ENCODE measurements at places on chromosomes 4 and X.
A peak's percentile ranks its signal among the peaks of the same experiment; 100 is the strongest.

GRCh38 chrX:124981420-124981819 is 338.3 kb upstream of the TEX13C start:
- no peaks in the 10 kb centered on the region for H3K27me3 ChIP-seq
- H3K4me1 ChIP-seq: no peaks in the 10 kb centered on the region
- no peaks in the 10 kb centered on the region for H3K36me3 ChIP-seq
- H3K27ac ChIP-seq: no peak overlapping the region
- no peak overlapping the region for H3K4me3 ChIP-seq
- no peak for DNase-seq

DNA sequence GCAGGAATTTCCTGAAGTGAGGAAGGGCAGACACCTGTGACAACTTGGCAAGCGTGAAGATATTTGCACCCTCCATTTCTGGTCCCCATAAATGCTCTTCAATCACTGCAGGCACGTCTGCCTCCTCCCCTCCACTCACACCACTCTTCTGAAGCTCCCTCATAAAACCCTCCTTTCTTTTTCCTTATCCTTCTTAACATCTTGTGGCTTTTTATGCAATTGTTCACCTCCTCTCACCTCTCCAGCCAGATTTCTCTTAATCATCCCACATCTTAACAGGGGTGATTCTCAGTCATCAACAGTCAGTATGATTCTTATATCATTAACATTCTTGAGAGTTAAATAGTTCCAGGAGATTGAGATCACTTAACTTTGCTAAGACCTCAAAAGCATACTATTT is 277.4 kb downstream of the SPRY1 start:
- H3K27ac ChIP-seq: no peak overlapping the region
- H3K4me3 ChIP-seq: no peak overlapping the region
- DNase-seq: no peak
- H3K4me1 ChIP-seq: peaks cover 6% of the 10 kb centered on the region

- H3K36me3 ChIP-seq: no peaks in the 10 kb centered on the region
- H3K4me3 ChIP-seq: no peak overlapping the region
- H3K4me1 ChIP-seq: no peaks in the 10 kb centered on the region
- no peak for DNase-seq
These were observed 25.5 kb upstream of the MAN2B2 start for GRCh38 chr4:6549445-6549844.

GRCh38 chr4:122959981-122960610 is 37.7 kb upstream of the NUDT6 start:
- H3K36me3 ChIP-seq: no peaks in the 10 kb centered on the region
- H3K27me3 ChIP-seq: no peaks in the 10 kb centered on the region
- peak; percentile 60 for DNase-seq

DNA sequence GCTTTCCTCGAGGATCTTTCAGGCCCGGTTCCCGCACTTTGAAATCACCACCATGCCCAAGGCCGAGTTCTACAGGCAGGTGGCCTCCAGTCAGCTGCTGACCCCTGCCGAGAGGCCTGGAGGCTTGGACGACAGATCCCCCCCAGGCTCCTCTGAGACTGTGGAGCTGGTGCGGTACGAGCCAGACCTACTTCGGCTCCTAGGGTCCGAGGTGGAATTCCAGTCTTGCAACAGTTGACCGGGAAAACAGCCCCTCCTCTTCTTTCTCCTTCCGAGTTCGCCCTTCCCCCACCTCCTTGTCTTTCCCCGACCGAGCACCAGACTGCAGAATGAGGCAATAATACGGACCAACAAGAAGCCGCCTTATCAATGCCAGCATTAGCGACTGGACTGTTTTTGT is 54.4 kb downstream of the ELF4 start:
- peaks cover 9% of the 10 kb centered on the region for H3K36me3 ChIP-seq
- no peak overlapping the region for H3K27ac ChIP-seq
- H3K4me3 ChIP-seq: no peak overlapping the region
- H3K4me1 ChIP-seq: no peaks in the 10 kb centered on the region
- DNase-seq: no peak

- no peaks in the 10 kb centered on the region for H3K27me3 ChIP-seq
- no peaks in the 10 kb centered on the region for H3K36me3 ChIP-seq
- no peak for DNase-seq
- H3K27ac ChIP-seq: no peak overlapping the region
- H3K4me1 ChIP-seq: no peaks in the 10 kb centered on the region
- H3K4me3 ChIP-seq: no peak overlapping the region
These were observed 81.3 kb upstream of the TRPC5 start for GRCh38 chrX:112163906-112164305.

DNA sequence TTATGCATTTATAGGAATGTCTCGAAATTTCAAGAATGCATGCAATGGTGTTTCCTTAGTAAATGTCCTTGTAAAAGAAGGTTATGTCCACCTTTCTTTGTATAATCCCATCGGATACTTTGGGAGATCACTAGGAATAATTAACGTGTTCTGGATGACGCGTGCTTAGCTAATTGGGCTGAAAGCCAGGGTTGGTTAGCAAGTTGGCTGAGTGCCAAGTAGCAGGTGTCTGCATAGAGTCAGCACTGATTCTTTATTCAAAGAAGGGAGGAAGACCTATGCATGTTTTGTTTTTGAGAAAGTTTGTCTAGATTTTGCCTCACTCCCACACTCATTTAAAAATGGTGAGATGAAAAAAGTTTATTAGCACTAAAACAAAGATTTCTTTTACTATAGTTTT is 144.6 kb downstream of the SOX3 start:
- DNase-seq: no peak
- no peaks in the 10 kb centered on the region for H3K36me3 ChIP-seq
- no peak overlapping the region for H3K27ac ChIP-seq
- H3K27me3 ChIP-seq: no peaks in the 10 kb centered on the region
- H3K4me1 ChIP-seq: no peaks in the 10 kb centered on the region

DNA sequence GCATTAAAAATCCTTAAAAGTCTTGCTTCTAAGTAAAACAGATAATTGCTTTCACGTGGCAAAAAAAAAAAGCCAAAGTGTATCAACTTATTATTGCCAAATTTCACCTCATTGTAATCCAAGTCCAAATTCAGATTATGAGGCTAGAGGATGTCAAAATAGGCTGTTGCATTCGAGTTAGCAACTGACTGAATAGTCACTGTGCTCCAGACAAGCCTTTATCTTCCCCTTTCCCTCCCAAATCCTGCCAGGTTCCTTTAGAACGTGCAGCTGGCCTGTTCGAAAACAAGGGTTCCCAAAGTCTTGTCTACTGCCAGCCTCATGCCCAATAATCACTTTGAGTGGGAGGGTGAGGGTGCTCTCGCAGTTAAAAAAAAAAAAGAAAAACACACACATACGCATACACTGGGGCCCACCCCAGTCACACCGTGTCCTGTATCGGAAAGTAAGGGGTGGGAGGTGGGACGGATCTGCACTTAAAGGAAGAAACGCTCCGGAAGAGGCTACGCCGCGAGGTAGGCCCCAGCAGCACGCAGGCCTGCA is 603 bp downstream of the MAD2L1 start:
- H3K36me3 ChIP-seq: no peaks in the 10 kb centered on the region
- peaks cover 8% of the 10 kb centered on the region for H3K4me1 ChIP-seq
- no peaks in the 10 kb centered on the region for H3K27me3 ChIP-seq
- peak overlapping the region; percentile 96 for H3K27ac ChIP-seq
- H3K4me3 ChIP-seq: peak overlapping the region; percentile 80

DNA sequence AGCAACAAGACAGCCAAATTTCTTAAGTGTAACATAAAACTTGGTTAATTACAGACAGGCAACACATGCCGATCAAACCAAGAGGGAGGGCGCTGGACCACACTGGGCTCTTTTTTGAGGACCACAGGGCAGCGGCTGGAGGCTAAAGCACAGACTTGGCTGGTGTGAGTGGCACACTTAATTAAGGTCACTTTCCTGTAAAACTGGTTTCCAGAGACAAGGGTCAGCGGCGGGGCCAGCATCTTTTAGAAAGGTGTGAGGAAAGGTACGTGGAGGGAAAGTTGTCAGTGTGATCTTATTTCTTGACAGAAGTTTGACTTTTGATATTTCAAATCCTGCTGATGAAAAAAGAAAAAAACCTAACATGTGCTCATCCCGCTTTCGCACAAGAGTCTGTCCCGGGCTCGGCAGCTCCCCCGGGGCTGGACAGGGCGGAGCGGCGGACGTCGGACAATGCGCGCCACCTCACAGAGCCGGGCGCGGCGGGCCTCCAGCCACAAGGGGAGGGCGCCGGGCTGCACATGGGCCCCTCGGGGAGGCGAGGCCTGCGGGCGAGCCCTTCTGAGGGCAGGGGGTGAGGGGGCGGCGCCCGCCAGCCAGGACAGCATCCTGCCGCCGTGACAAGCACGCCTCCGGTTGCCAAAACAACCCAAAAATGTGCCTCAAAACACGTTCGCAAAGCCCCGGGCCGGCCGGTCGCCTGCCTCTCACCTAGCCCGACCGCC is 660 bp upstream of the HSPA4L start:
- peak overlapping the region; percentile 78 for H3K27ac ChIP-seq
- H3K4me1 ChIP-seq: peaks cover 3% of the 10 kb centered on the region
- peak overlapping the region; percentile 90 for H3K4me3 ChIP-seq

Data from fibroblast of lung (primary cell).